ENCODE measurements at places on chromosomes 6 and 20.

DNA sequence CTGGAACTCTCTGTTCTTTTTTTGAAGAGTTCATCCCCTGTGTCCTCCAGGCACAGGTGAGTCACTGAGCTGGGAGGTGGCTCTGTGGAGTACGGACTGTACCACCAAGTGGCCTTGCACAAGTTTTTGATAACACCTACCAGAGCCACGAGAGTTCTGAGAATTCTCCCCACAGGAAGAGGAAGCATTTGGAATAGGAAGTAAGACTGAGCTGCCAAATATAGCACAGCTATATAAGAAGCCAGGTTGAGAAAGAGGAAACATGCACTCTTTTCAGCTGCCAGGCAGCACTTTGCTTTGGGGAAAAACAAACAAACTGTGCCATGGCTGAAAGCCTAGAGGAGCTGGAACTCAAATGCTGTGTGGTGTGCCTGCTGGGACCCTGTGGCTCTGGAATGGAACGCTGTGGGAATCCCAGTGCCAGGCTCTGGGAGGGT lies 70.8 kb upstream of the RIPOR2 start:
- peak; percentile 9 for DNase-seq

- peak; percentile 9 for DNase-seq
Measured at GRCh38 chr20:63520934-63521601, 503 bp downstream of the PPDPF start.

GRCh38 chr6:157747370-157747769 lies 75.7 kb upstream of the SNX9 start:
- DNase-seq, result peak; percentile 51

DNA sequence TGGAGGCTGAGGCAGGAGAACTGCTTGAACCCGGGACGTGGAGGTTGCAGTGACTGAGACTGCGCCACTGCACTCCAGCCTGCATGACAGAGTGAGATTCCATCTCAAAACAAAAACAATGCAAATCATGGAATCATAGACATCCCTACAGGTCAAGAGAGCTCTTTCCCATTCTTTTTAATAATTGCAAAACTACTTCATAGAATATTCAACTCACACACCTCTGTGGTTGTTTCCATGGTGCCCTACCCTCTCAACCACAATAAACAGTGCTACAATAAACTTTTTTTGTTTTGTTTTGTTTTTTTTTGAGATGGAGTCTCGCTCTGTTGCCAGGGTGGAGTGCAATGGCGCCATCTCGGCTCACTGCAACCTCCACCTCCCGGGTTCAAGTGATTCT lies 11.8 kb upstream of the ADNP start:
- DNase-seq, result no peak

DNA sequence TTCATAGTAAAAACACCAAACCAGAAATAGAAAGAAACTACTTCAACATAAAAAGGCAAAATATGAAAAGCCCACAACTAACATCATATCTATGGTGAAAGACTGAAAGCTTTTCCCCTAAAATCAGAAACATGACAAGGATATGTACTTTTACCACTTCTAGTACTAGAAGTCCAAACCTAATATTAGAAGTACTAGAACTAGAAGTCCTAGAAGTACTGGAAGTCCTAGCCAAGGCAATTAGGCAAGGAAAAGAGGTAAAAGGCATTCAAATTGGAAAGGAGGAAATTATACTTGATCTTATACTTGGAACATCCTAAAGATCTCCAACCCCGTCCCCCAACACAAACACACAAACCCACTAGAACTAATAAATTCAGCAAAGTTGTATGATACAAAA lies 74.9 kb downstream of the TASP1 start:
- no peak for DNase-seq

DNA sequence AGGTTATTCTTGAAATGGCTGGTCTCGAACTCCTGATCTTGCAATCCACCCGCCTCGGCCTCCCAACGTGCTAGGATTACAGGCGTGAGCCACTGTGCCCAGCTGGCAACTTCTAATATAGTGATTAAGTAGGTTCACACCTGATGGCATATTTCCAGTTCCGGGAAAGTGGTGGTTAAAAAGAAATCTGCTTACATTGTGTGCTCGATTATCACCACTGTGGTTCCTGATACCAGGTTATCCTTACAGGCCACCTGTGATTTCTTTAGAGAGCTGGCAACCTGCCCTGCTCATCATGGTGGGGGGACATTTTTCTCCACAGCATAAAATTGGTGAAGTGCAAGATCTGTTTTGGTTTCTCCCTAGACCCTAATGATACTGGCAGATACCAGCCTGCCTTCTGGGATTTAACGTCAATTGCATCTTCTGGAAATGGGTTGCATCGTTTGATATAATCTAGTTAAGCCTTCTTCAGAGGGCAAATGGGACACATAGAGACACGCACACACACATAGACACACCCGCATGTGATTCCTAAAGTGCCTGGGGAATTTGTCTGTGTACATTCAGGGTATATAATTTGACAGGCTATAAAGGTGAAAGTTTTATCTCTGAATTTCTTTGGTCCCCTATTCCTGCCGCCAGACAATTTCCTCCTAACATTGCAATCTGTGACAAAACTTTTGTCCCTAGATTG lies 49.7 kb upstream of the CITED2 start:
- DNase-seq, result no peak

DNA sequence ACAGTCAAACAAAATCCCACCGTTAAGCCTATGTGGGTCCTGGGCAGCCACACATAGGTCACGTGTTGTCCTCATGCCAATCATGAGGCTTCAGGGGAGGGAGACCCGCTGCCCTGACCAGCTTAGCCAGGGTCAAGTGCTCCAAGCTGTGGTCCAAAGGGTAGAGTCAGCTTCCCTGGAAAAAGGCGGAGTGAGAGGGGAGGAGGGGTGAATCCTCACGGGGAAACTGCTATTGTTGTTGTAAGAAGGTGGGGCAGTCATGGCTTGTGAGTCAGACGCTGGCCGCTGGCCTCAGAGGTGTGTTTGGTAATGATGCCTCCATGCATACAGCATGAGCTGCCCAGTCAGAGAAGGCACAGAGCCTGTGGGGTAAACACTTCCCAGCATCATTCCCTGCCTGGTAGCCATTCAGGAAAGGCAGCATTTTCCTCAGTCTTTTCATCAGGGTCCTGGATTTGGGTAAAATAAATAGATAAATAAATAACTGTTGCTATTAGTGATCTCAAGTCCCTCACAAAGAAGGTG lies 8.7 kb downstream of the CST3 start:
- peak; percentile 73 for DNase-seq

- peak; percentile 72 for DNase-seq
Measured at GRCh38 chr6:44452725-44453124, 65.2 kb downstream of the CDC5L start.

DNA sequence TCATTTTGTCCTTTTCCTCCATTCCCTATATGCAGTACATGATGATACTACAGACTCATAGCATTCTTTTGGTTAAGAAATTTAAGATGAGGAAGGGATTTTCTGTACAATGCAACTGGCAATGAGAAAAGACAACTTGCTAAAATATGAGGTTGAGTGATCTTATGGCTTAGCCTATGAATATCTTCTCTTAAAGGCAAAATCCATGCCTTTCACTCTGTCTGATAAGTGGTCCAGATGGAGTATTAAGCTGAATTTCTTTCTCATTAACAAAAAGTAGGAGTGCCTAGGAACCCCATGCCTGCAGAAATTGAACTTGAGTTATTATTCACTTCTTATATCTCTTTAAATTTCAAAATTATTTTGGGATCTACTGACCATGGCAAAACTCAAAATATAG lies 135.3 kb downstream of the GRIK2 start:
- no peak for DNase-seq

GRCh38 chr20:58911970-58912369 lies 59.5 kb downstream of the GNAS start:
- DNase-seq, result no peak

GRCh38 chr20:51710361-51710894 lies 57.8 kb downstream of the ATP9A start:
- no peak for DNase-seq

DNA sequence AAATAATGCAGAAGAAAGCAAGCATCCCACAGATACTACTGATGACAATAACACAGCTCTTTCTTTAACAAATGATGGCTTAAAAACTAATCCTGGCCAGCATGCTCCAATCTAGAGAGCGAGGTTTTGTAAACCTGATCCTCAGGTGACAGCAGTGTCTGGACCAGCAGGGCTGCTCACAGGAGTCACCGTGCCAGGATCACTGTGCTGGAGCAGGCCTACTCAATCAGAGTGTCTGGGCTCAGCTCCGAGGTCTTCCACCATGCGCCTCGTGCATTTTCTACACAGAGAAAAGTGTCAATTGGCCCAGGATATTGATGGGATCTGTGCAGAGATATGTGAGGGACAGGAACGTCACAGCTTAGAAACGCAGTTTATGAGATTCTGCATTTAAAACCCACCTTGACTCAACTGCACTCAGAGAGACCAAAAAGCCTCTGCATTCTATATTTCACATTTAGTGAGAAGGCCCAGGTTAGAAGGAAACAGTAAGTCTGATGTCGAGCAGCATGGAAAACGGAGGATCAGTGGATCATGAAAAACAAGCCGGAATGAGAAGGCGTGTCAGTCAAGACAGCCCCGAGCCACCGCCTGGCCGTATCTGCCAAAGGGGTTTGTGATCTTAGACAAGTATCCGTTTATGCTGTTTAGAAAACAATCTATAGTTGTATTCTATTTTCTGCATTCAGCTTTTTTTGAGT lies 7.8 kb downstream of the RAMACL start:
- DNase-seq, result no peak

DNA sequence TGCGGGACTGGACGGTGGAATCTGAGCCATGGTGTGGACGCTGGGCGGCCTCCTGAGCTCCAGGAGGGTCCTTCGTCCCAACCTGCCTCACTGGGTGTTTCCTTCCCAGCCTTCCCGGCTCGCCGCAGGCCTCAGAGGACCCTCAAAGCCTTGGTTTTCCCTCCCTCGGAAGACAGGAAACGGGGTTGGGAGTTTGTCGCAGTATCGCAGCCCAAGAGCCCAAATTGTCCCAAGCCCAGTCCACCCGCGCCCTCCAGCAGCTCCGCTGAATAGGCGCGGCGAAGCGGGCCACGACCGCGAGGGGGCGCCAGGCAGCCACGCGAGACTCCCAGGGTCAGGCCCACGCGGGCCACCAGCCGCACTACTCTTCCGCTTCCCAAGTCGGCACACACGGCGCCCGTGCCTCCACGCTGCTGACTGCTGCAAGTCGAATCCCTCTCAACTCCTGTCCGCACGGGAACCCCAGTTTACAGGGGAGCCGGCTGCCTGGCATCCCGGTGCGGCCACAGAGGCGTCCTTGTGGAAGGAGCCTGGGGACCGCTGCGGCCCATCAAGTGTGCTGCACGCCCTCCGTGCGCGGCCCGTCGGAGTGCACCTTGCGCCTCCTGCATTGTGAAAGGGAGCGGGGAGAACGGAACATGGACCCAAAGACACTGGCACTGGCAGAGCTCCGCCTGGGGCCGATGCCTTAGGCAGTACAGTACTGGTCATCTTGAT lies 40.4 kb upstream of the HMGA1 start:
- peak; percentile 42 for DNase-seq

- no peak for DNase-seq
Measured at GRCh38 chr6:159807150-159807858, 7.2 kb downstream of the PNLDC1 start.

GRCh38 chr6:139161169-139161568 lies 26.3 kb downstream of the HECA start:
- no peak for DNase-seq

GRCh38 chr6:156832669-156833068 lies 55.5 kb downstream of the ARID1B start:
- DNase-seq, result no peak

- DNase-seq, result no peak
Measured at GRCh38 chr6:137387096-137387764, 107.0 kb downstream of the OLIG3 start.

- peak; percentile 2 for DNase-seq
Measured at GRCh38 chr6:55176958-55177357, 2.6 kb downstream of the HCRTR2 start.

- peak; percentile 26 for DNase-seq
Measured at GRCh38 chr6:17015551-17016381, 86.1 kb upstream of the STMND1 start.

DNA sequence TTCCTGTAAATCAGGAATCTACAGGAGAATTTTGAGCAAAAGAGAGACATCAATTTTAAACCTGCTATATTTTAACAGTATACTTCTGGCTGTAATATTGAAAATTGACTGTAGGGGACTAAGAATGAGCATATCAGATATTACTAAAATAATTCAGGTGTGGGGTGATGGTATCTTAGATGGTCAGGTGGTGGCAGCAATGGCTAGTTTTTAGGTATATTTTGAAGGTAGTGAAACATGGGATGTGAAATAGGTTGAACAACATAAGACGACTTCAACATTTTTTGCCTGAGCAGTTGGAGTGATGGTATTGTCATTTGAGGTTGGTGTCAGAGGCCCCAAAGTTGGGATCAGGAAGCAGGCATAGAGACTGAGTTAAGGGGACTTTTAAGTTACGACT lies 32.1 kb downstream of the FAM83B start:
- DNase-seq, result no peak

- no peak for DNase-seq
Measured at GRCh38 chr6:170447561-170447930, 105.6 kb downstream of the PSMB1 start.

DNA sequence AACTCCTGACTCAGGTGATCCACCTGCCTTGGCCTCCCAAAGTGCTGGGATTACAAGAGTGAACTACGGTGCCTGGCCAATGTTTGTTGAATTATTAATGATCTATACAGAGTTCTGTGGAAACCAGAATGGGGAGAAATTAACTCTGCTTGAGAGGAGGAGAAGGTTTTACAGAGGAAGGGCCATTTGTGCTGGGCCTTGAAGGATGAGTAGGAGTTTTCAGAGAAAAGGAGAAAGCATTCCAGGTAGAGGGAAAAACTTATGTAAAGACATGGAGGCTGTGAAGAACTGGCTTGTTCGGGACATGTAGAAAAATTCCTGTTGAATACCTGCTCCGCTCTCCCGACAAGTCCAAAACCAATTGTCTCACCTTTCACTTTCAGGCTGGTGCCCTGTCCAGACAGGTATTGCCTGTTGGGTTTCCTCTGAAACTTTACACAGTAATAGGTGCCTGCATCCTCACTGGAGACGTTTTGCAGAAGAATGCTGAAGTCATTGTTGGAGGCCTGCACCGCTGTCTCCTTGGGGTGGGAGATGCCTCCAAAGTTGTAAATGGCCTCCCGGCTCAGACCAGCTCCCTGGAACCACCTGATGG lies 11.3 kb upstream of the NSFL1C start:
- DNase-seq, result no peak

DNA sequence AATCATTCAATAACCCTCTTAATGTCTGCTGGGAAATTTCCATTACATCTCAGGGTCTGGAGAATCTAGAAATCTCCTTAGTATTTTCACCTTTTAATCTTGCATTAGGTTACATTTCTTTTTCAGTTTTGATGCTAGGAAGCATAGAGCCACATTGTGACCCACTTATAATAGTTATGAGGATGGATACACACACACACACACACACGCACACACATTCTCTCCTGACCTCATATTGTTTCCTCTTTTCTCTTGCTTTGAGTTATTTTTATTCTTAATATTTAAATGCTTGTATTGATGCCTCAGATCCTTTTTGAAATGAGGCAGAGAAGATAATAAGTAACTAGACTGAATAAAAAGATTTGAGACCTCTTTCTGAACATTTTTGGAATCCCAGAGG lies 128.4 kb downstream of the KLHL32 start:
- no peak for DNase-seq

GRCh38 chr20:53592992-53593465 lies 610 bp downstream of the ZNF217 start:
- no peak for DNase-seq

GRCh38 chr20:17438436-17439039 lies 92.6 kb downstream of the BFSP1 start:
- no peak for DNase-seq

- no peak for DNase-seq
Measured at GRCh38 chr20:61298661-61299060, 46.6 kb downstream of the CDH4 start.

Data from brain microvascular endothelial cell (primary cell).